A549 (cell line): ENCODE measurements at places on chromosomes 1 and 21.

DNA sequence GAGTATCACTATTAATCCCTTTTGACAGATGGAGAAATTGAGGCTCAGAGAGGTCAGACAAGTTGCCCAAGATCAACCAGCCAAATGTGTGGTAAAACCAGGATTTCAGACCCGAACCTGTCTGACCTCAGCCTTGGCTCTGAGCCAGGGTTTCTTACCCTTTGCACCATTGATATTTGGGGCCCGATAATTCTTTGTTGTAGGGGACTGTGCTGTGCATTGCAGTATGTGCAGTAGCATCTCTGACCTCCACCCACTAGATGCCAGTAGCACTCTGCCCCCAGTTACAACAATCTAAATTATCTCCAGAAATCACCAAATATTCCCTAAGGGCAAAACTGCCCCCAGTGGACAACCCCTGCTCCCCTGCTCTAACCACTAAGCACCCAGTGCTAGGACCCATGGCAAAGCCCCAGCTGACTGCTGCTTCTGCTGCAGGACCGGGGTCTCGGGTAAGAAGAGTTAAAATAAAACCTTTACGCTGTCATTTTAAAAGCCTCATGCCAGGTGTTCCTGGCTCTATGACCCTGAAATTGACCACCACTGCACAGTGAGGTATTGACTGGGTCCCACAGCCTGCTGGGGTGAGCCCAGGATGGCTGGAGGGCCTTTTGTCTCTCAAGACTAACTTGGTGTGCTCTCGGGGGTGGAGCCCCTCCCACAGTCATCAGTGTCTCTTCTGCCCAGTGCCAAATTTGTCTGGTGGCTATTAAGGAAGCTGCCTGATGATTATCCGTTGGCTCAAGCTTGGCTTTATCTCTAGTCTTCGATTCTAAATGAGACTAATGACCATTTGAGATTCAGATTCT is 5.6 kb upstream of the MAN1C1 start:
- no peak for DNase-seq

GRCh38 chr1:5296557-5297179 is 642.3 kb downstream of the AJAP1 start:
- DNase-seq, result no peak

GRCh38 chr1:182147136-182147820 is 85.8 kb upstream of the ZNF648 start:
- DNase-seq, result no peak

- no peak for DNase-seq
Measured at GRCh38 chr1:157487504-157487903, 64.8 kb downstream of the FCRL5 start.

GRCh38 chr1:7582460-7582972 is 188.6 kb upstream of the VAMP3 start:
- DNase-seq, result no peak

GRCh38 chr21:29506947-29507346 is 208.2 kb downstream of the BACH1 start:
- DNase-seq, result no peak

DNA sequence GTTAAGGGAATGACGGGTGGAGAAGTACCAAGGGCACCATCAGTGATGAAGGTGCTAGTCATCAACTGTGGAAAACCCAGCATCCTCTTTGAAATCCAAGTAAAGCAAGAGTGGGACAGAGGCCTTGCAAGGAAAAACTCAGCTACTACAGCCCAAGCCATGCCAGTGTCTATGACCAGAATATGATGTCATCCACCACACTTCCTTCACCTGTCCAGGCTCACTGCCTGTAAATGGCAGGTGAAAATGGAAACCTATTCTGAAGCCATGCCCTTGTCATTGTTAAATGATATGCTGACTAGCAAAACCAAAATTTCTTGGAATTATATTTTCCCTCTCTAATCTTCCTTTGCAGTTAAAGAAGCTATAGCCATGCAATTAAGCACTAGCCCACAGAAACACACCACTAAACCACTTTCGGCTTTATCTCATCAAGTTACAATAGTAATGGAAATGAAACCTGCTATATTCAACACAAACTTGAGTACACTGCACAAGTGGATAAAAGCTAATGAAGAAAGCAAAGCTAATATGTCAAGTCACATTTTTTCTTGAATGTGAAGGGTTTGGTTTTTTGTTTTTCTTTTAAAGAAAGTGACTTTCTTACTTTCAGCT is 96.3 kb upstream of the RALGPS2 start:
- DNase-seq, result no peak

GRCh38 chr21:43708745-43709381 is 10.1 kb upstream of the PDXK start:
- no peak for DNase-seq

DNA sequence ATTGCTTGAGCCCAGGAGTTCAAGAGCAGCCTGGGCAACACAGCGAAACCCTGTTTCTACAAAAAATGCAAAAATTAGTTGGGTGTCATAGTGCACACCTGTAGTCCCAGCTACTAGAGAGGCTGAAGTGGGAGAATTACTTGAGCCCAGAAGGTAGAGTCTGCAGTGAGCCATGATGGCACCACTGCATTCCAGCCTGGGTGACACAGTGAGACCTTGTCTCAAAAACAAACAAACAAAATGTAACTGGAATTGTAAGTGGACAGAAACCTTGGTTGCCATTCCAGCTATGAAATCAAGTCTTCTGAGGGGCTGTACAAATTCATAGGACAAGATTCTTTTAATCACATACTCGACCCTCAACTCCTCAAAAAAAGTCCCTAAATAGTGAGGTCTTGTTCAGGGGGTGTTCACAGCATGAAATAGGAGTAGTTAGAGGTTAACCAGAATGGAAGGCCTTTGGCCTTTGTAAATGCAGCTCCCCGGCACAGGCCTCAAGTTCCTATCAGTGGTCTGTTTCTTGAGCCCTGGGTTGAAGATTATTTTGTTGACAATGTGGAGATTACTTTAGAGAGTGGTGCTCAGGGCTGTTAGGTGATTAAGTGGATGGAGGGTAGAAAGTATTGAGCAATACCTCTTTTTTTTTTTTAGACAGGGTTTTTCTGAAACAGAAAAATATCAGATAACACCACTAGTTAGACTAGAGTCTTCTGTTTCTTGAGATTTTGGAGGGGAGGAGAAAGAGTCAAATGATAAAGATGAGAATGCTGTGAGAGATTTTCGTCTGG is 138.7 kb upstream of the ZNF648 start:
- DNase-seq, result no peak

DNA sequence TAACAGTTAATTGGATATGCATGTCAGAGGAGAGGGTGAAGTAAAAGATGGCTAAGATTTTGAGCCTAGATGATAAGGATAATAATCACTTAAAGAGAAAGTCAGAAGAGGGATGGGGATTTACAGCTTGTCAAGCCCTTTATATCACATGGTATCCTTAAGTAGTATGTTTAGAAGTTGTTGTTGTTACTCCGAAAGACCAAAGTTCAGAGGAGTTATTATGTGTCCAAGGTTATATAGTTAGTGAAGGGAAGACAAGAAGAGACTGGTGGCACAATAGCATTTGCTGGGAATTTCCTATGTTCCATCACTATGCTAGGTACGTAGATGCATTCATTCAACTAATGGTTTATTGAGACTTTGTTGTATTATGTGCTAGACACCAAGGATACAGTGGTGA is 30.8 kb upstream of the AGO1 start:
- DNase-seq, result no peak

GRCh38 chr1:80044662-80045061 is 1038.1 kb upstream of the ADGRL4 start:
- DNase-seq, result no peak

GRCh38 chr1:244065063-244065793 is 14.1 kb downstream of the ZBTB18 start:
- peak; percentile 40 for DNase-seq
